ENCODE measurements at places on chromosomes 6 and 20.
A peak's percentile ranks its signal among the peaks of the same experiment; 100 is the strongest.

GRCh38 chr20:62052336-62052841, 13.3 kb downstream of the TAF4 start:
- no peak for DNase-seq

DNA sequence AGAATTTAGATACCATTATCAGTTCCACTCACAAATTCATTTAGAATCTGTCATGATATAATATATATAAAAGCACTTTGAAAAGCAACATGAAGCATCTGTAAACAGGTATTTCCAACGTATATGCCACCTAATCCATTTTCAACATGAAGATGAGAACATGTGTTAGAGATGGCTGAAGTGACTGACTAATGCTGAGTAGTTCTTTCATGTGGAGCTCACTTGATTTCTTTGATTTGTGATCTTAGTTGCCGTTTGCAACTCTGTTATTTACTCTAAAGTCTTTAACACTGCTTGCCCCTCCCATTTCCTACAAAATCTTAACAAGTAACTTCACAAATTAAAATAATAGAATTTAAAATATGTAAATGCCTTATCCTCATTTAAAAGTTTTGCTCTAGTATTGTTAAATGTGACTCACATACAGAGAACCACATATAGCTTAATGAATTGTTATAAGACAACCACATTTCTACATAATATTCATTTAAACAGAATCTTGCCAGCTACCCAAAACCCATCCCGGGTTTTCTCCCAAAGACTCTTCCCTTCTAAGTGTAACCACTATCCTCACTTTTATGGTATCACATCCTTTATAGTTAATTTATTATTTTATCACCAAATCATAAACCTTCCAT, 78.3 kb downstream of the ME1 start:
- peak; percentile 64 for DNase-seq

- no peak for DNase-seq
These were observed 25.9 kb downstream of the ACSS1 start for GRCh38 chr20:25032065-25032477.

- no peak for DNase-seq
These were observed 17.8 kb upstream of the HMGN4 start for GRCh38 chr6:26520237-26520849.

DNA sequence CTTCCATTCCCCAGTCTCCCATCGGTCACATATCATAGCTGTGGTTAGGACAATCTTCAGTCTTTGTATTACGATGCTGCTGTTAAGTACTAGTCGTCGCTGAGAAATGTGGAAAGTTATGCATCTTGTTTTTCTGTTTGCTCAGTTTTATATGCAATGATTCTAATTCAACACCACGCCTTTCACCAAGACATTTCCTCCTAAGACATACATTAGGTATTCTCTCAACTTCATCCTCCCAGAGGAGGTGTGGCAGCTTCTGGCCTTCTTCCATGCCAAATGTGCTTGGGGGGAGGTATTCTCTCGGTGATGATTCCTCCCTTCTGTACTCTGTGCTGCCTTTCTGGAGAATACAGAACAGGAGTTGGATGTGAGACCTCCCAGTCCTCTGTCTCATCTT, 66.1 kb downstream of the B4GALT5 start:
- DNase-seq, result no peak

DNA sequence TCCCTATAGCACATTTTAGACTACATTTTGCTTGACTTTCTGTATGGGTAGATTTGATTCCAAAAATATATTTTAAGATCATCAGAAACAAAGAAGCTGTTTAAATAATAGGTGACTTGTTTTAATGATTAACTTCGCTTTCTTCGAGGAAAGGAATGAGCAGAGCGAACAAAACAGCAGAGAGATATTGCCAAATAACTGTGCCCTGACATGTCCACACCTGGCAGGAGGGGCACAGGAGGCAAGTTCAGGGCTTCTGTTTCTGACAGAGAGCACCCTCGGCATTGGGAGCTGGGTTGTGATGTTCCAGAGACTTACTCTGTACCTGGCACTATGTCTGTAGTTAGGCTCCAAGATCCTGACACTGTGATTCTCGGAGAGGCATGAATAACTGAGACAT, 155.7 kb upstream of the SASH1 start:
- DNase-seq, result no peak

DNA sequence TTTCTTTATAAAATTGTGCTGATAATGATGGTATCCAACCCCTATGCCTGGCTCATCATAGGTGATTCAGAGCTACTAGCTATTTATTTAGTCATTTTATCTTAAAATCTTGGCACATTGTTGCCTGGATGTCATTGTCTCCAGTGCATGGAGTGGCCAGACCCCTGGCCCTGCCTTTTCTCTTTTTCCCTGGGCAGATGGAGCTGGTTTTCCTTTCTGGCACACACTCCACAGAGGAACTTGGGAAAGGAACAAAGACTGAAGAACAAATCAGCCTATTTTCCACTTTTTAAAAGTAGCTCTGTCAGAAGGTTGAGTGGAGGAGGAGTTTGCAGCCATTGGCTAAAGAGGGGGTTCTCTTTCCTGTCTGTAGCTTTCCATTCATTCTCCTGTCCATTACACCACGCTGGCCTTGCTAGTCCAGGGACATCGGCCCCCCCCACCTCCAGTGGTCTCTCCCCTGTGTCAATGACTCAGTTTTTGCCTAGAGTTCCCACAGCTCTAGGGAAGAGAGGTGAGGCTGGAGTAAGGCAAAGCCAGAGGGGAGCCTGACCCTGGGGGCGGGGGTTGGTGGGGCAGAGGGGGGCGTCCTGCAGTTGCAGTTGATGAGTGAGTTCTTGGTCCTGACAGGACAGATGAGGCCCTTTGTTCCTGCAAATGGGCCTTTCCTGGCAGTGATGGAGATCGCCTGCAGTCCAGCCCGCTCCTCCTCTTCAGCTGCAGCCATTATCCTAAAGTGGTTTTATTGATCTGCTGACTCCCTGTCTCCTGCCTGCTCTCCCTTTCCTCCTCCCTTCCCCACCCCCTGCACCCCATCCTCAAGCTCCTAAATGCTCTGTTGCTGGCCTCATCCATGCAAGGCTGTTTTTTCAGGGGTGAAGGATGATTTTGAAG, 774.5 kb downstream of the DHX35 start:
- no peak for DNase-seq

Measured in HCEC 1CT (cell line).